ENCODE measurements at places on chromosomes 6 and 20.

- no peak for DNase-seq
These were observed 26.5 kb downstream of the SRC start for GRCh38 chr20:37372441-37372840.

DNA sequence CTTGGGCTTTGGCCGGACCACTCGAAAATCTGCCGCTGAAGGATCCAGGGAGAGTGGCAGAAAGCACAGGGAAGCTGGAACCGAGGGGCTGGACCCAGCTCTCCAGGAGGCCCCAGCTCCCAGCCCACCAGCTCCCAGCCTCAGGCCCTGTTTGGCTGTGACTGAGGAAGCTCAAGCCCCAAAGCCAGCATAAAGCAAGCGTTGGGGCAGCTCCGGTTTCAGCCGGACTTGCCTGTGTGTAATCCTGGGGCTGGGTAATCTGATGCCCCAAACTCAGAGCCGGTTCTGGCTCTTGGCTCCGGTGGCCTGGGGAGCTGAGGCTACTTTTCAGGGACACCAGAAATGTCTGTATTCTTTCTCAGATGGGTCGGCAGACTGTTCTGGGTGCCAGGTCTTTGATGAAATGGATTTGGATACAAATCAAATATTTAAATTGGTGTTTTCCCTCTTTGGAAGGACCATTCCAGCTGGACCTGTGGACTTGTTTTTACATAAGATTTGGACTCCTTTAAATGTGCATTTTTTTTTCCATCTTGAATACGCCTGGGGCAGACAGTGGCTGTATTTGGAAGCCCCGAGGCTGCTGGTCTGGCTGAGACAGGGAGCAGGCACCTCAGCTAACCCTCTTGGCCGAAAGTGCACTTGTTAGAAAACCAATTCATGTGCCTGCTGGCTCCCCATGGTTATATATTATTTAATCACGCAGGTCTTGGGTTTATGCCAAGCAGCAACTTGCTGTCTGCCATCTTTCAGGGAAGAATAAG is 29.7 kb downstream of the RPP40 start:
- no peak for DNase-seq

DNA sequence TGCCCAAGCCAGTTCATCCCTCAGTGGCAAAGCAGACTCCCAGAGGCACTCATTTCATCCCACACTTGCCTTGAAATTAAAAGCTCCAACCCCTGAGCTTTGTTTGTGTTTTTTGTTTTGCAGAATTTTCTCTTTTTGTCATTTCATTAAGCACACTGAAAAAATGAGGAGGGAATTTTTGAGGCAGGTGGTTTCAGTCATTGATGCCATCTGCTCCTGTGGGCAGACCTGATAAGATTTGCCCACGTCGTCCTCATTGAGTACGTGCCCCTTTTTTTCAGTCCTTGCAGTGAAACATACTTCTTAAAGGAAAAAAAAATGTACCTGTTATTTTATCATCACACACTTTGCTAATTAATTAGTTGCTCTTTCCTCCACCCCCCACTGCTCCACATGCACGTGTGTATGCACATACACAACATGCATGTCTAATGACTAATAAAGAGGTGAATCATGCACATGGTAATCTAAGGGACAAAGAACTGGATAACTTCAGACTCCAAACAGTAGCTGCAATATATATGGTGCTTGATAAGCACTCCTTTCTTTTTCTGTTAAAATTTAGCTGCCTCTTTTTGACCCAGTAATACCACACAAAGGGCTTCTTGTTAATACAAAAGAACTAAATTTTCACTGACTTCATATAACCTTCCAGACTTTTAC is 102.1 kb upstream of the TMEM181 start:
- DNase-seq, result no peak

DNA sequence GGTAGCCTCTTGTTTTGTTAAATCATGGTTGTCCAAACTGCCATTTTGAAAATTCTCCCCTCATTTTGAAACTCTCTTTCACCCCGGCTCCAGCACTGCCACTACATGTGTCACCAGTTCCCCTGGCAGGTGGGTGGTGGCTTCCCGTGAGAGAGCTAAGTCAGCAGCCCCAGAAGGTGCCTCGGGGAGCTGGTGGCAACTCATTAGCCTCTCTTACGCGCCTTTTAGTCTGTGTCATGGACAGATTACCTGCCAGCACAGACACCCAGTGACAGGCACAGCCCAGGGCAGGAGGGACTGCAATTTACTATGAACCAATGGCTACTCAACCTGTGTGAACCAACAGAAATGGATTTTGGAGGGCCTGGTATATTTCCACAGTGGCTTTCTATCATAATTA is 147.1 kb upstream of the SASH1 start:
- no peak for DNase-seq

GRCh38 chr6:54053881-54054391 is 57.3 kb upstream of the MLIP start:
- DNase-seq, result no peak

- DNase-seq, result no peak
These were observed 49.2 kb downstream of the PPP1R16B start for GRCh38 chr20:38854654-38855066.

- DNase-seq, result no peak
These were observed 29.7 kb downstream of the ZMYND8 start for GRCh38 chr20:47326658-47327268.

GRCh38 chr20:51221791-51222408 is 199.0 kb upstream of the KCNG1 start:
- no peak for DNase-seq

GRCh38 chr6:52216932-52217575 is 27.2 kb downstream of the IL17F start:
- DNase-seq, result no peak

GRCh38 chr6:30835576-30835975 is 48.7 kb upstream of the DDR1 start:
- DNase-seq, result no peak

DNA sequence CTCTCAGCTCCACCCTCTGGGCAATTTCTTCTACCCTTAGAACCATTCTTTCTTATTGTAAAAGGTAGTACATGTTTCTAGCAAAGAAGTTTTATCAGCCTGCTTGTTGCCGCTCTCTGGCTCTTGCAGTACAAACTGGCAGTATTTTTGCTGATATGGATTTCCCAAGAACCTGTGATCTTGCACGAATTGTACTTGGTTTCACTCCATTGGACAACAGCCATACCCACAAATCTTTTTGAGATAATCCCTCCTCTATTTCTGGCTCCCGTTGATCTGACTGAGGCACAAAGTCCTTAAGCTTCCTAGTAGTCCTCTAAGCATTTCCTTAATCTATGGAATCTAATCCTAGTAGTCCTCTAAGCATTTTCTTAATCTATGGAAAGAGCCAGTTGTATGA is 487.0 kb upstream of the PTCHD4 start:
- DNase-seq, result no peak

GRCh38 chr6:32255199-32256153 is 31.6 kb upstream of the NOTCH4 start:
- no peak for DNase-seq

- peak; percentile 79 for DNase-seq
These were observed 43.1 kb downstream of the PANK2 start for GRCh38 chr20:3932277-3932676.

- DNase-seq, result no peak
These were observed 23.3 kb upstream of the SIRPA start for GRCh38 chr20:1871807-1872458.

DNA sequence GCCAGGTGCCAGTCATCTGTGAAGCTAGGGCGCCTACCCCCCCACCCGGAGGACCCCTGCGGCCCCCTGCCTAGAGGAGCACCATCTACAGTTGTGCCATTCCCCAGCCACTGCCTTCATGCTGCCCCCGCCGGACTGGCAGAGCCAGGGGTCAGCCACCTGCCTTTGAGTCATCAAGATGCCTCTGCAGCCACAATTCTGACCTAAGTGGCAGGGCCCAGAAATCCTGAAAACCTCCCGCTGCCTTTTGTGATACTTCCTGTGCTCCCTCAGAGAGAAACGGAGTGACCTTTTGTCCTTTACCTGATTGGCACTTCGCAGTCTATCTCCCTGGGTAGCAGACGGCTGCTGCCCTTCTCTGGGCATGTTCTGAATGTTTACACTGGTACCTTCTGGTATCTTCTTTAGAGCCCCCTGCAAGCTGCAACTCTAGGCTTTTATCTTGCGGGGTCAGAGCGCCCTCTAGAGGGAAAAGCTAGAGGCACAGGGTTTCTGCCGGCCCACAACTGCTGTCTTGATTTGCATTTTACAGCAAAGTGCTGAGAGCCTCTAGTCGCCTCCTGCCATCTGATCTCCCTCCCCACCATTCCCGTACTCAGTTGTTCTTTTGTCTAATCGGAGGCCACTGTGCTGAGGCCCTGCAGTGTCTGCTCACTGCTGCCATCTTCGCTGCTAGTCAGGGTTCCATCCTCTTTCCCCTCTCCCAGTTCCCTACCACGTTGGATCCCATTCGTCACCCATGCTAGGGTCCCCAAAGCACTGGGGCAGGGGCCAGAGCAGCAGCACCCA is 26.9 kb downstream of the SPATA2 start:
- DNase-seq, result peak; percentile 38

- no peak for DNase-seq
These were observed 127.9 kb downstream of the BCKDHB start for GRCh38 chr6:80234401-80234800.

GRCh38 chr6:130644175-130644574 is 183.0 kb upstream of the SMLR1 start:
- DNase-seq, result no peak
